GM23338 (cell line): ENCODE measurements at places on chromosomes 1 and 21.

DNA sequence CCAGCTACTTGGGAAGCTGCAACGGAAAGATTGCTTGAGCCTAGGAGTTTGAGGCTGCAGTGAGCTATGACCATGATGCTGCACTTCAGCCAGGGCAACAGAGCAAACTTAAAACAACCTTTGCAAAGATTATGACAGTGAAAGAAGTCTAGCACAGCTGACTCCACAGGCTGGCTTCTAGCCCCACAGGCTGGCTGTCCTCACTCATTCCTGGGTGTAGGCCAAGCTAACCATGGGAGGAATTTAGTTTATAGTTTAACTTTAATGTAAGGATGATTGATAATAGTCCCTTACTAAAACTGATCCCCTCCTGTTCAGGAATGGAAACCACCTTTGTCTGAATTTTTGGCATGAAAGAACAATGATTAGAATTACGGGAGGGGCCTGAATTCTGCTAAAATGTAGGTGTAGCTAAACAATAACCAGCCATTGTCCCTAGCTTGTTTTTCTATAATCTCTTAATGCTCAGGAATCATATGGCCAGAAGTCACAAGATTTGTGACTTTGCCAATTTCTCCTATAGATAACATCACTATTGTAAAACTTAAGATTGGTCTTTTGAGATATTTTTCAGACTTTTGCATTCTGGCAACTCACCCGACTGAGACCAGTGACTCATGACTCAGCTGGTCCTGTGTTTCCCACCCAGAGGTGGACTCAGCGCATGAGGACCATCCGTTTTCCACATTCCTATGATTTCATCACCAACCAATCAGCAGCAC lies 28.1 kb upstream of the SGIP1 start:
- DNase-seq, result no peak

- DNase-seq, result no peak
Measured at GRCh38 chr1:34235594-34235993, 58.9 kb downstream of the C1orf94 start.

DNA sequence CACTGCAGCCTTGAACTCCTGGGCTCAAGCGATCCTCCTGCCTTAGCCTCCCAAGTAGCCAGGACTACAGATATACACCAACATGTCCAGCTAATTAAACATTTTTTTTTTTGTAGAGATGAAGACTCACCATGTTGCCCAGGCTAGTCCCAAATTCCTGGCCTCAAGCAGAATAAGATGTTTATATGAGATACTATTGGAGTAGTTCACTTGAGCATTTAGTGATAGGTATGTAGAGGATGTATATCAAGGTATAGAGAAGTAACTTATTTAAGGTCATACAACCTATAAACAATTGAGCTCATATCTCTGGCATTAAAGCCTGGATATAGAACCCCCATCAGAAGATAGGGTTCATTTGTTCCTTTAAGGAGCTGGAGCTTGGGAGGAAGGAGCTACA lies 4.6 kb upstream of the TMEM269 start:
- DNase-seq, result no peak

GRCh38 chr1:16187748-16188401 lies 24.6 kb downstream of the ARHGEF19 start:
- DNase-seq, result peak; percentile 83

DNA sequence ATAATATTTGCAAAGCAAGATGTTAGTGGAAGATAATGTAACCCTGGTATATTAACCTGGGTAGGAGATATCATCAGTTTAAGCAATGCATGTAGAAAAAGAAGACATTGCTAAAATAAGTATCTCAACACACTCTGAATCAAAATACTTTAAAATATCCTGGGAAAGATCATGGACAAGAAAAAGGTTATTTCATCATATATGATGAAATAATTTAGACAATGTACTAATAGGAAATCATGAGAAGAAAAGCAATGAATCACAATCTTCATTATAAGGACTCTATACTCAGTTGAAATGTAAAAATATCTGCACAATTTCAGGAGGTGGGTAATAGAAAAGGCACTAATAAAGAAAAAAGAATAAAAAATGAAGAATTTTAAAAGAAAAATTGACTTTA lies 158.8 kb downstream of the KCNT2 start:
- no peak for DNase-seq

- no peak for DNase-seq
Measured at GRCh38 chr1:247421074-247421473, 5.1 kb downstream of the NLRP3 start.

DNA sequence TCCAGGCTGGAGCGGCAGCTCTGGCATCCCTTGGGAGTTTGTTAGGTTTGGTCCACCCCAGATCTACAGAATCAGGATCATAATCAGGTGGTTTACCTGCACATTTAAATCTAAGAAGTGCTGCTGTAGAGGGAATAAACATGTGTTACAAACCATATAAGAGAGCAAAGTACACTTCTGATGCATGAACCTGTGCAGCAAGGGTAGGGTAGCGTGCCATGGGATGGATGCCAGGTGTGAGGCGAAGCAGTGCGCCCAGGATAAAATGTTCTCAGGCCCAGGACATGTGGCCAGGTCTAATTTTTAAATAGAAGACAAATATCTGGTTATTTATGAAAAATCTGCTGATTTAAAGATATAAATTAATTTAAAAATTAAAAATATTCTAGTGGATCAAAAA lies 308.8 kb upstream of the USP24 start:
- no peak for DNase-seq

- DNase-seq, result no peak
Measured at GRCh38 chr1:245226203-245226499, 71.4 kb downstream of the KIF26B start.

- peak; percentile 98 for DNase-seq
Measured at GRCh38 chr1:229203030-229203751, 67.7 kb upstream of the RAB4A start.
